Hepatocyte (in vitro differentiated cells): ENCODE measurements at places on chromosomes 6 and 20. TPM values are rescaled to one million over a fixed set of nuclear protein-coding genes. Genes with fewer than 3 reads are reported as not detected.

DNA sequence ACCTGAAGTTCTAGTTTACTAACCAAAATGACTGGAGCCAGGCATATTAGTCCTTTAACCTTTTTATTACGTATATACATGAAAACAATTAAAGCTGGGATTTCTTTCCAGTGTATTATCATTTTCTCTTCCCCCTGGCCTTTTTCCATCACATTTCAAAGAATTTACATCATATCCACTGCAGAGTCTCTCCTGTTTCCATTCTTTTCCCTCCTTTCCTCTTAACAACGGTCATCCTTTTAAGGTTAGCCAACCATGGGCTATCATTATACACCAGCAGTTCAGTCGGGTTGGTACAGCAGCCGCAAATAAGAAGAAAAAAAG is 104.6 kb downstream of the TFAP2A start:
- DNase-seq = no peak

DNA sequence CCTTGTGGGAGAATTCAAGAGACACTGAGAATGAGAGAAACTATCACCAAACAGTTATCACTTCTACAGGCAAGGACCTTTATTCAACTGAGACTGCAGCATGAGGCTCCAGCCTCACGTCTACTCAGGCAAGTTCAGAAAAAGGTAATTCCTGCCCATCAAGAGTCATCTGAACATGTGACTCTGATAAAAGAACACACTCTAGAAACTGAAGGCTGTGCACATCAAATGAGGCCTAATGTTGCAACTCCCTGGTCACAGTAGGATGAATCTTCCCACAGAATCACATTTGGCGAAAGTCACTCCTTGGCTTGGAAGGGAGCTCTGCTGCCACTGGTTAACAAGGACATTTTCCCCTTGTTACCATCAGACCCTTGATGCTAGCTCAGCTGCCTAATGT is 71.2 kb upstream of the EMILIN3 start:
- DNase-seq = no peak

GRCh38 chr20:34538671-34539123 is 19.8 kb upstream of the MAP1LC3A start:
- DNase-seq = peak; percentile 62

DNA sequence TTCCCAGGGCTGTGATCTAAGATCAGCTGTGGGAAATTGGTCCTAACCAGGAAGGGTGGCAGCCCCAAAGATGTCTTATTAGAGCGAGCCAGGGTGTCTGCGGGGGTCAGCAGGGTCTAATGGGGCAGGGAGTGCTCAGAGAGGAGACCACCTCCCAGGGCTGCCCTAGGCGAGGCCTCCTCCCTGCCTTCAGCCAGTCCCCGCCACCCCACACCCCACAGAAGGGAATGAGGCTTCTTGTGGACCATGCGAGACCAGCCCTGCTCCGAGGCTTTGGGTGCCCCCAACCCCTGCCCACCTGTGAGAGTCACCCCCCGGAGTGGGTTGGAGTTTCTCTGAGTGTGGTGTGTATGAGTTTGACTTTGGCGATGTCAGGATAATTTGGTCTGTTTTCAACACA is 37.8 kb downstream of the SYNJ2 start:
- no peak for DNase-seq

DNA sequence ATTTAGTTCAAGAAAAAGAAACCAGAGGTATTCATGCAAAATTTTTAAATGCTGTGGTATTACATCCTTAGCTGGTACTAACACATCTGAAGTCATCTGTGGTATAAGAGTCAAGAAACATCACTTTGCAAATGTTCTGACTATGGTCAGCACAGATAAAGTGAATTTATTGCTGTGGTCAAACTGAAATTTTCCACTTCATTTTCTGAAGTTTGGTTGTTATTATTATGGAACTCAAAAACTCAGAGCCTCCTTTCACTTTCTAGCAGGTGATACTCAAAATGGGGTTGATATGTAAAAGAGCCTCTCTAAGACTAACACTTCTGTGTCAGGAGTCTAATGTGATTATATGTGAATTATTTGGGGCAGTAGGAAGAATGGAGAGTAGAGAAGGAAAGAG is 257.8 kb downstream of the RNGTT start:
- no peak for DNase-seq

DNA sequence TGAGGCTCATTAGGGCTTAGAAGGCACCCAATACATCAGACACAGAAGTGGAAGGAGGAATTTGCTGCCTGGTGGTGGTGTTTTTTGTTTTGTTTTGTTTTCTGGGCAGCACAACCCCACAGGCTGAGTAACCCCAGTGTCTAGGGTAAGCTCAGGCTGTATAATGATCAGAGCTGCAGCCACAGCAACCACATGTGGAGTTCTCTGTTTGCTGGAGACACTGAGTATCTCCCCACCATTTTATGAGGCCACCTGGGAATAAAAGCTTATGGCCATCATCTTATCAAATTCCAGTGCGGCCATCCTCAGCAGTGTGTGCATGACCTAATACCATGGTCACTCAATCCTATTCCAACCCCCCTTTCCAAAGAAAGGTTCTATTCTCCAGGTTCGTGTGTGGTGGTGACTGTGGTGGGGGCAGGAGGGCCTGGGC is 3.4 kb upstream of the DLL1 start:
- no peak for DNase-seq

GRCh38 chr6:119215885-119216590 is 133.5 kb downstream of the MAN1A1 start:
- DNase-seq = no peak

DNA sequence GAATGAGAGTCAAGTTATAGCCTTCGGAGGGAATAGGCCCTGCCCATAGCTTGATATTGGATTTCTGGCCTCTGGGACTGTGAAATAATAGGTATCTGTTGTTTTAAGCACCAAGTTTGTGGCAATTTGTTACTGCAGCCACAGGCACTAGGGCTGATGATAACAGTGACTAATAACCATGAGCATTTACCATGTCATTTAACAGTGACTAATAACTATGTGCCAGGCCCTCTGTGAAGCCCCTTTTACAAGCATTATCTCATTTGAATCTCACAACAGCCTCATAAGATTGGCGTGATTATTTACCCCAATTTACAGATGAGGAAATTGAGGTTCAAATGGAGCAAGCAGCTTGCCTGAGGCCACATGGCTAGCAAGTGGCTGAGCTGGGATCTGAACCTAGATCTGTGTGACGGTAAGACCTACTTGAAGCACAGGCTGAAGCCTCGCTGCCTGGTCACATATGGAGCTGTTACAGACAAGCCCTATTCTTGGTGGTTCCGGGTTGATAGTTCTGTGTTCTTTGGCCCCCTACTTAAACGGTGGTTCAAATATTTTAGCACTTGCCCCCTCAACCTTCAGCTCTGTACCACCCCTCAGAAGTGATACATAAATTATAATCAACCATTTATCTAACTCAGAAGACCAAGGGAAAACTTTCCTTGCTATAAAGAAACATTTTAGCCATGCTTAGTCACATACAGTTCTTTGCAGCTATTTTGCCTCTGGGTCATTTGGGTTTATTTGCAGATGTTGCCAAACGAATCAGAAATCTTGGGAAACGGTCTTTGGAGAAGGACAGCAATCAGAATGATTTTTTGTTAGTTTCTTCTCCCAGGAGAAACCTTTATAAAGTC is 98.3 kb downstream of the ELOVL5 start:
- DNase-seq = no peak

- no peak for DNase-seq
These were observed 135.3 kb downstream of the LINC00237 start for GRCh38 chr20:20970841-20971240.

DNA sequence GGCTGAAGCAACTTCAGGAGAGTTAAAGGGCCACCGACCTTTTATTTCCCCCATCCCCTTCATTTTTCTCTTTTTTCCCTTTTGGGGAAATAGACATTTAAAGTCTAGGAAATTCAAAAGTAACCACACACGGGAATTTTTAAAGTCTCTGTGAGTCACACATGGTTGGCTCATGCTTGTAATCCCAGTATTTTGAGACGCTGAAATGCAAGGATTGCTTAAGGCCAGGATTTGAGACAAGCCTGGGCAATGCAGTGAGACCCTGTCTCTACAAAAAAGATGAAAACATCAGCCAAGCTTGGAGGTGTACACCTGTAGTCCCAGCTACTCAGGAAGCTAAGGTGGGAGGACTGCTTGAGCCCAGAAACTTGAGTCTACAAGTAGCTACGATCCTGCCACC is 34.2 kb downstream of the KATNA1 start:
- no peak for DNase-seq

Gene SLC2A10
- 23.4 and 28.2 TPM in 2 replicates for polyA plus RNA-seq

Gene CD93
- 0.07 and 0.17 TPM in 2 replicates for polyA plus RNA-seq

Gene CST5
- polyA plus RNA-seq = 0.68 TPM in 1 of 2 replicates, not detected in the other

Gene PDE7B
- polyA plus RNA-seq = 1.2 and 3.4 TPM in 2 replicates

Gene RAET1L
- not detected in 2 replicates for polyA plus RNA-seq

Gene ULBP2
- polyA plus RNA-seq = 0.15 and 1.9 TPM in 2 replicates

Gene MYO6
- 39.8 and 56.3 TPM in 2 replicates for polyA plus RNA-seq

Gene BEND6
- polyA plus RNA-seq = 2.0 and 2.5 TPM in 2 replicates
